ENCODE measurements at places on chromosomes 7 and 10.

GRCh38 chr7:138797715-138798320 lies at the start of the genes ATP6V0A4 and TMEM213:
Gene ATP6V0A4 (minus strand): TSS chr7:138798196. CDS start chr7:138771247, 26,949 bp downstream.
Gene TMEM213 (plus strand): TSS chr7:138797994. CDS start chr7:138798105, 111 bp downstream.
- no peak for DNase-seq

- DNase-seq = no peak
These were observed 279.6 kb downstream of the DNAJB6 start for GRCh38 chr7:157616426-157616825.

- no peak for DNase-seq
These were observed 10.9 kb downstream of the MACROH2A2 start for GRCh38 chr10:70063418-70064098.

GRCh38 chr10:79437111-79437814 lies 8.2 kb downstream of the ZCCHC24 start:
- DNase-seq = no peak

- DNase-seq = no peak
These were observed 42.6 kb downstream of the INPP5A start for GRCh38 chr10:132580143-132580542.

DNA sequence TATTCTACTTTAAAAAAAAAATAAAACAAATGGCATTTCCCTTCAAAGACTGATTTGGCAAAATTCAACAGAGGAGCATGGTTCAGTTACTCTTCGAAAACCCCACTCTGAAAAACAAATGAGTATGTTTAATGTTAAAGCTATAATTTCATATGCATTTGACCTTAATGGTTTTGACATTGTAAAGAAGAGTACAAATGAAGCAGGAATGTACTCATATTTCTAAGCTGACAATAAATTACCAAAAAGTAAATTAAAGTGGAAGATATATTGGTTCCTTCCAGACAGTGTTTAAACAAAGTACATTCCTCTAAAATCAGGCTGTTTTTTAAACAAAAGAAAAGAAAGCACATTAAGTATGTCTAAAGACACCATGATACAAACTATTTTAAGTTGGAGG lies 16.4 kb downstream of the RGS10 start:
- DNase-seq = no peak

- DNase-seq = no peak
These were observed 477 bp upstream of the FBXW4 start for GRCh38 chr10:101695404-101695890.

DNA sequence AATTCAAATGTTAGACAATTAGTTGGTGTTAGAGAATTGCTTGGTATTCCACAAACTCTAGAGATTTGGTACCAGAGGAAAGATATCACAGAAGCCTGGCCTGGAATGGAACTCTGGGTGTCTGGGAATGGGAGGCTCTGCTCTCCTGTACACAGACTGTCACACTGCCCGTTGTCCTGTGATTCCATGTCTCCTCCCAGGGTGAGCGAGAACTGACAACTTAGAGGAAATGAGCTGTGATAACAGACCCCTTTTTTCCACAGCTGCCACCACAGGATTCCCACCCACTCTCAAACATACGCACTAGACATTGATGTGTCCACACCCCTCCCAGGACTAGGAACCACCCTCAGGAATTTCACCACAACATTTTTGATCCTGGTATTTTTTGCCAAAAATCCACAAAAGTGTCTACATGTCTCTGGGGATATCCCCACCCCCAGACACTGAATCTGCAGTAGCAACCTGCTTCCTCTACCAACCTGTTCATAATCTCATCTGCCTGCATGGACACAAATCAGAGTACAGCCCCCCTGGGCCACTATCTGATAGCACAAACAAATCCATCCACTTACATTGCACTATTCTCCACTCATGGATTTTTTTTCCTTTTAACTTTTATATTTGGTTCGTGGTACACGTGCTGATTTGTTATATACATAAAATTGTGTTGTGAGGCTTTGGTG lies 4.7 kb downstream of the ZNF273 start:
- DNase-seq = no peak

DNA sequence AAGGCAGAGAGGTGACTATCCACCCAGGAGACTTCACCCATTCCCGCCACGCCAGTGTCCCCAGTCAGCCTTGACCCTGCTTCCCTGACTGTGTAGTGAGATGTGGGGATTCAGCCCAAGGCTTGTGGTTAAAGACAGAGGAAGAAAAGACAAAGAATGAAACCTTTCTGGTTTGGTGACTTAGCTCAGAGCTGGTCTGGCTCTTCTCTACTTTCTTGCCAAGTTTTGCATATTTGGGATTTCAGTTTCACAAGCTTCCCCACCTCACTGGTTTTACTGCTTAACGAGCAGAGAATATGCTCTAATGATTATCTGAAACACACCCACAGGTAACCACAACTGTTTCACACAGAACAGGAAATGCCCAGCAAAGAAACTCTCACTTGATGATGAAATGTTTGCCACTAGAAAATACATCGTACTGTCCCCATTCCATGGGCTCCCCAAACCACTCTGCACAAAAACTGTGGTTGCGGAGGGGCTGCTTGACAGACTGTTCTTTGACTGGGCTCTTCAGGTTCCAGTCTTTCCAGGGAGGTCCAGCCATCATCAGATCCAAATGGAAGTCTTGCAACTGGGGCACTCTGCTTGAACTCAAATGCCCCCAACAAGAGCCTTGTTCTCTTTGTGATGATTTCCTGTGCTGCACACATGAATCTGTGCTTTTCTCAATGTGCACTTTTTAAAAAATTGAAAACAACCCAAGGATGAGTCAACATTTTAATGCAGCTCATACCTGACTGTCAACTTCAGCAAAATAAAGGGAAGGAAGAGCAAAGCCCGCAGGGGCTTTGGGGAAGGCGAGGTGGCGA lies 95.5 kb downstream of the CTBP2 start:
- peak; percentile 90 for DNase-seq

GRCh38 chr7:114755856-114756255 lies 166.0 kb upstream of the MDFIC start:
- no peak for DNase-seq

GRCh38 chr7:144818511-144818910 lies 17.3 kb downstream of the TPK1 start:
- no peak for DNase-seq

- DNase-seq = no peak
These were observed 122.8 kb downstream of the BAMBI start for GRCh38 chr10:28800144-28800543.

- no peak for DNase-seq
These were observed 370.8 kb downstream of the EXOC4 start for GRCh38 chr7:133623721-133624120.

- no peak for DNase-seq
These were observed 2.2 kb downstream of the ZDHHC4 start for GRCh38 chr7:6579446-6579845.

DNA sequence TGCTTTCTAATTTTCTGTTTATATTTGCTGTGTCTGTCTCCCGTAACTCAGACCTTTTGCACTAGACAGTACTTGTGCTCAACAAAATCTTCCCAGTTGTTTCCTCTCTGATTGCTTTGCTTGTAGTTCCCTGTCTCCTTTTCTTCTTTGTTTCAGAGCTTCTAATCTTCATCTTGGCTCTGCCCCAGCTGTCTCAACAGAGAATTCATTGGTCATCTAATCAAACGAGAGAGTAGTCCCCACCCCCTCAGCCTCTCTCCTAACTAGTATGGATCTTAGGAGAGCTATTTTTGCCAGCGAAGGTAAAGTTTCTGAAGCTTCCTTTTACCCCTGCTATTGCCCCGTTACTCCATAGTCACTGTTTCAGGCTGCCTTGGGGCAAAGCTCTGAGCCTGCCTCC lies 32.8 kb downstream of the SLC26A4 start:
- DNase-seq = no peak

DNA sequence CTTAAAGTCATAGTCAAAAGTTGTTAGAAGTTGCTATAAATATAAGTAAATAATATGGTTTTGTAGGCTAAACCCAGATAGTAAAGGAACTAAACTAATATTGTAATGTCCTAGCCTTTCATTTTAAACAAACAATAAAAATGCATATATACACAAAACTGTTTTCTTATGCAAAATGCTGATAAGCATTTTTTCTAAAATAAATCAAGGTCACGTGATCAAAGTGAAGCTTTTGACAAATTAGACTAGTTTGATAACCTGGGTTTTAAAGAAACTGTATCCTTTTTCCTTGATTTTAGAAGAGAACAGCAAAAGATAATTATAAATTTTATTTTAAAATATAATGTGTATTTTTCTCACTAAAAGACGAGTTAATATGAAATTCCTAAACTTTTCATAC lies 313.3 kb downstream of the PCDH15 start:
- DNase-seq = no peak

DNA sequence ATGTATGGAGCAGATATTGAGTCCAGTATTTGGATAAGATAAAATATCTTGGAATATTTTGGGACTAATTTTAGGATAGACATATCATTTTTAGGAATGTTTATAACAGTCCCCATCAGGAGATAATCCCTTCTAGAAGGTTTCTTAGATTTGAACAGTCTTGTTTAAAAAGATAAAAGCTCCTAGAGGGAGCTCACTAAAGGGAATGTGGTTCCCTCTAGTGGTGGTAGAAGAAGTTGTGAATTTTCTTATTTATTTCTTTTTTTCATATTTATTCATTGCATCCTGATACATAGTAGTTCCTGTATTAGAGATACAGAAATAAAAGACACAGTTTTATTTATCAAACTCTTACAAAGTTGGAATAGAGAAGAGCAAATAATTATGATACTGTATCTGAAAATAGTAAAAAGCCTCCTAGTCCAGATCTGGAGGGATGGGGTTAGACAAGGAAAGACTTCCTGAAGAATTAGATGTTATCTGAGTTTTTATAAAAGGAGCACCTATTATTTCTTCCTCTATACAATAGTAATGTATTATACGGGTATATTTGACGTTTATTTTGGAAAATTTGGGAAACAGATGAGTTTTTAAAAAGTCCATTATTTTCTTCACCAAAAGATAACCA lies 24.5 kb upstream of the KLF14 start:
- DNase-seq = peak; percentile 34

- DNase-seq = no peak
These were observed 33.0 kb upstream of the POM121L12 start for GRCh38 chr7:53002389-53002788.

DNA sequence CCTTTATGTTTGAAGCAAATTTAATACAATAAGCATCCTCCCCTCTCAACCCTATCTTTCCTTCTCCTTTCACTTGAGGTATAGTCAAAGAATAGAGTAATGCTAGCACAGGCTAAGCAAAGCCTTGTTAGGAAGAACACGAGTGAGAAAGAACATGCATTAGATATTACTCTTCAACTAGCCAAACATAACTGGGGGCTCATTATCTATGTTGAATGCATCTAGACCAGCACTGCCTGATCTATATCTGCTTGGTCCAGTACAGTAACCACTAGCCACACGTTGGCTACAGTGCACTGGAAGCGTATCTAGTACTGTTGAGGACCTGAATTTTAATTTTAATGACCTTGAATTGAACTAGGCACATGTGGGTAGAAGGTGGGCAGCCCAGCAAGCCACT lies 21.0 kb downstream of the SFMBT2 start:
- no peak for DNase-seq

GRCh38 chr10:20289070-20289828 lies 473.0 kb downstream of the PLXDC2 start:
- DNase-seq = no peak

GRCh38 chr7:155097338-155097737 lies 27.2 kb downstream of the HTR5A start:
- no peak for DNase-seq

DNA sequence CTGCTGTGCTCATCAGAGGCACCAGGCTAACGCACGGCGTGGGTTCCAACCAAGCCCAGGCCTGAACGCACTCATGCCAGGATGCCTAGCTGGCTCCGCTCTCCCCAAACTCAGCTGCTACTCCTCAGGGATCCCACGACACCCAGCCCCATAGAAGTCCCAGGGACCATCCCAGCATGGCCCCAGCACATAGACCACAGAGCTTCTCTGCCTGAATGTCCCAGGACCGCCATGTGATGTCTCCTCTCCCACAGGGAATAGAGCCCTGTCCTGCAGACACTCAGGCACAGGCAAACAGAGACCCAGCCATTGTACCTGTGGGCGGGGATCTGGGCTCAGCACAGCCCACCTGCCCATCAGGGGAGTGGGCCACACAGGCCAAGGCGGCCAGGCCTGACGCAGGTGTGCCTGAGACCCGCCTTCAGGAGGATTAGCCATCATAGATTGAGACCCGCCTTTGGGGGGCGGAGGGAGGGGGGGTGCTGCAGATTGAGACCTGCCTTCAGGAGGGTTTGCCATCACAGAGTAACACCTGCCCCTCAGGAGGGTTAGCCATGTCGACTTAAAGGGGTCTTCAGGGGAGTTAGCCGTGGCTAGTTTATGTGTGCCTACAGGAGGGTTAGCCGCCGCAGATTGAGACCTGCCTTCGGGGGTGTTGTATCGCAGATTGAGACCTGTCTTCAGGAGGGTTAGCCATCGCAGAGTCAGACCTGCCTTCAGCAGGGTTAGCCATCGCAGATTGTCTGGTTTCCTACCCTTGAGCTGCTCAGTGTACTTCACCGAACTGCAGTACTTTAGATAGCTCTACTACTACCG lies 29.0 kb downstream of the RASGEF1A start:
- DNase-seq = no peak

DNA sequence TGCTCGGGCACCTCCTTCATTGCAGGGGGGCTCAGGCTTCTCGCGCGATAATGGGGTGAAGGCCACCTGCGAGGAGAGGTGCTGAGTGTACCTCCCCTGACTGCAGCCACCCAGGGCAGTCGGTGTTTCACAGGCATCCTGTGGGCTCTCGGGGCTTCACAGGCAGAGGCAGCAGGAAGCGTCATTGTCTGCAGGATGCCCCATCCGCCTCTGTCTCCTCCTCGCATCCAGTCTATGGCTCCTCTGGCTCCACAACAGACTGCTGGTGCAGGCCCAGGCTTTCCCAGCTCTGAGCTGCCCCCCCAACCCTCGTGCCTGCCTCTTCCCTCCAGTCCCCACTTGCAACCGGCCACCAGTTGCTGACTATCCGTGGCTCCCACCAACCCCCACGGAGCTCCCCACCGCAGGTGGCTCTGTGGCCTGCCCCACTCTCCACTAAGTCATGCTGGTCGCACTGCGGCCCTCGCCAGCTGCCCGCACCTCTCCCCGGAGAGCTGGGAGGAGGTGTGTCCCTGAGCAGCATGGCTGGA lies 36.5 kb downstream of the CAMK2B start:
- DNase-seq = no peak

- DNase-seq = no peak
These were observed 94.8 kb upstream of the HDAC9 start for GRCh38 chr7:18400726-18401125.

- no peak for DNase-seq
These were observed 42.3 kb downstream of the FBH1 start for GRCh38 chr10:5932345-5932744.

- no peak for DNase-seq
These were observed 127.8 kb downstream of the PTPN20 start for GRCh38 chr10:47038881-47039561.

DNA sequence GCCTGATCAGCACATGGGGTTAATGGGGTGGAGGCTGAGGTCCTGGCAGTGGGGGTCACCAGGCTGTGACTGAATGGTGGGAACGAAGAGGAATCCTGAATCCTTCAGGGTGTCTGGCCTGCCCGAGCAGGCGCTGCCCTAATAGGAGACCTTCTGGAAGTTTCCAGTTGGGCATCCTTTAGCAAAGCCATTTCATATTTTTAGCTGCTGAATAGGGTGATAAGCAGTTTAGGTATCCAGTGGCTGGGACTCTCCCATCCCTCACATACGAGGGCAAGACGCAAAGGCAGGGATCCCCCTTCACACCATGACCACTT lies 159.3 kb downstream of the SH3PXD2A start:
- no peak for DNase-seq
